B cell (primary cell): ENCODE measurements at places on chromosomes 7 and 10. TPM values are rescaled to one million over a fixed set of nuclear protein-coding genes. Genes with fewer than 3 reads are reported as not detected.

BTBD16 gene
- not detected in 2 replicates for total RNA-seq

GPR22 gene
- not detected in 2 replicates for total RNA-seq

TRIL gene
- not detected in 2 replicates for total RNA-seq

GSTO2 gene
- 0.89 and 1.4 TPM in 2 replicates for total RNA-seq

GRM3 gene
- total RNA-seq, result not detected in 2 replicates

PANK1 gene
- total RNA-seq, result 1.8 and 2.9 TPM in 2 replicates

UROS gene
- total RNA-seq, result 28.3 and 30.8 TPM in 2 replicates

IKZF1 gene
- total RNA-seq, result 254 and 261 TPM in 2 replicates

SUN3 gene
- not detected in 2 replicates for total RNA-seq

GRCh38 chr10:21511095-21511570 lies 14.3 kb downstream of the SKIDA1 start:
- no peak overlapping the region for H3K4me3 ChIP-seq
- H3K27me3 ChIP-seq, result no peaks in the 10 kb centered on the region
- peaks cover 13% of the 10 kb centered on the region for H3K4me1 ChIP-seq
- H3K27ac ChIP-seq, result no peak overlapping the region
- no peak for DNase-seq

DNA sequence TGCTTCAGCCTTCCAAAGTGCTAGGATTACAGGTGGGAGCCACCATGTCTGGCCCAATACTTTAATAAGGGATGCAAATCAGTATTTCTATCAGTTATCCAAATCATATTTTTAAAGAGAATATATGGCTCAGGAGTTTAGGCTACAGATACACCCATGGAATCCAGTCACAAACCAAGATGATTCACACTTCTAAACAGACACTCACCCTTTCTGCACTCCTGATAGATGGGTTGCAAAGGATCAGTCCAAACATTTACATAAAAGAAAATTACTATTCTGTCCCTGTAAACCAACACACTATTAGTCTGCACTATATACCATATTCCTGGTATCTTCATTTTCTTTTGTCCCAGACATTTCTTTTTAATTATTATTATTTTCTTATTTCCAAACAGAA lies 2.2 kb downstream of the MORN4 start:
- H3K4me3 ChIP-seq, result no peak overlapping the region
- H3K36me3 ChIP-seq, result no peaks in the 10 kb centered on the region
- no peaks in the 10 kb centered on the region for H3K27me3 ChIP-seq
- H3K4me1 ChIP-seq, result no peaks in the 10 kb centered on the region

DNA sequence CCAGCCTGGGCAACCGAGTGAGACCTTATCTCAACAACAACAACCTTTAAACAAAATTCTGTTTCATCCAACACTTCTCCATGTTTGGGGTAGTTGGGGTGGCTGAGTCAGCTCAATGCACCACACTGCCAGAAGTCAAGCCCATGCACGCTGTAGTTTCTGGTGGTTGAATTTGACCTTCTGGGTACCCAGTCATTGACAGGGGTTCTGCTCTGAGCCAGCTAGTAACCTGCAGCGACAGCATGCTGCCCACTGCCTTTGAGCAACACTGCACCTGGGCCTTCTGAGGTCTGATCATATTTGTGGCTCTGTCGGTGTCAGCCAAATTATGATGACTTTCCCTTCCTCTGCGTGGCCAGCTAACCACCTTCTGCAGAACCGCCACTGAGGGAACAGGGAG lies 84.6 kb upstream of the ZNF438 start:
- H3K27ac ChIP-seq, result no peak overlapping the region
- no peaks in the 10 kb centered on the region for H3K4me1 ChIP-seq

GRCh38 chr10:15169555-15170401 lies 1.3 kb upstream of the NMT2 start:
- H3K4me1 ChIP-seq, result peaks cover 24% of the 10 kb centered on the region
- no peak overlapping the region for H3K4me3 ChIP-seq
- no peak overlapping the region for H3K27ac ChIP-seq
- no peak for DNase-seq
- H3K27me3 ChIP-seq, result no peaks in the 10 kb centered on the region
- no peaks in the 10 kb centered on the region for H3K36me3 ChIP-seq

- no peak overlapping the region for H3K4me3 ChIP-seq
- no peak overlapping the region for H3K27ac ChIP-seq
- no peaks in the 10 kb centered on the region for H3K27me3 ChIP-seq
- no peaks in the 10 kb centered on the region for H3K36me3 ChIP-seq
- H3K4me1 ChIP-seq, result no peaks in the 10 kb centered on the region
Measured at GRCh38 chr7:82789883-82790609, 346.5 kb upstream of the CACNA2D1 start.

DNA sequence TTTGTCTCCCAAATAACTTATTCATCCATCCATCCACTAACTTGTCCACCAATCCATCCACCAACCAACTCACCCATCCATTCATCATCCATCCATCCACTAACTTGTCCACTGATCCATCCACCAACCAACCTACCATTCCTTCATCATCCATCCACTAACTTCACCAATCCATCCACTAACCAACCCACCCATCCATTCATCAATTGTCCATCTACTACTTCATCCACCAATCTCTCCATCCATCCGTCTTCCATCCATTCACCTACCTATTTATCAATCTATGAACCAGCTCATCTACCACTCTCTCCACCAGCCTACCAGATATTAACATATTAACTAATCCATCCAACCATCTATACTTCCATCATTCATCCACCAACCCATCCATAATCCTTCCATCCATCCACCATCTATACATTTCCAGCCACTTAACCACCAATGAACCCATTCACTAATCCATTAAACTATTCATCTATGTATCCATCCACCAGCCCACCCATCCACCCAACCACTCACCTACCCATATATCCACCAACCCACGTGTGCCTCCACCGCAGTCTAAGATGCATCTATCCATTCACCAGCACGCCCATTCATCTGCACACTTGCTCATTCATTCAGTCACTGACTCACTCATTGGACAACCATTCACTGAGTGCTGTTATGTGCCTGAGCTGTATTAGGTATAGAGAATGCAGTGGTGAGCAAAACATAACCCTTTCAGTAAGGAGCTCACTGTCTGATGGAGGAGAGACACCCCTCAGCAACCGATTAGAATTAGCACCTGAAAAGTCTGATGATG lies 19.8 kb upstream of the TBL2 start:
- H3K36me3 ChIP-seq, result no peaks in the 10 kb centered on the region
- no peak for DNase-seq
- no peak overlapping the region for H3K4me3 ChIP-seq

- no peaks in the 10 kb centered on the region for H3K36me3 ChIP-seq
- H3K27me3 ChIP-seq, result no peaks in the 10 kb centered on the region
- no peak for DNase-seq
- no peaks in the 10 kb centered on the region for H3K4me1 ChIP-seq
- H3K4me3 ChIP-seq, result no peak overlapping the region
Measured at GRCh38 chr10:123706236-123706635, 40.1 kb downstream of the GPR26 start.

- H3K27me3 ChIP-seq, result no peaks in the 10 kb centered on the region
- H3K36me3 ChIP-seq, result no peaks in the 10 kb centered on the region
- no peak overlapping the region for H3K27ac ChIP-seq
Measured at GRCh38 chr7:133007961-133008360, 73.9 kb downstream of the CHCHD3 start.

DNA sequence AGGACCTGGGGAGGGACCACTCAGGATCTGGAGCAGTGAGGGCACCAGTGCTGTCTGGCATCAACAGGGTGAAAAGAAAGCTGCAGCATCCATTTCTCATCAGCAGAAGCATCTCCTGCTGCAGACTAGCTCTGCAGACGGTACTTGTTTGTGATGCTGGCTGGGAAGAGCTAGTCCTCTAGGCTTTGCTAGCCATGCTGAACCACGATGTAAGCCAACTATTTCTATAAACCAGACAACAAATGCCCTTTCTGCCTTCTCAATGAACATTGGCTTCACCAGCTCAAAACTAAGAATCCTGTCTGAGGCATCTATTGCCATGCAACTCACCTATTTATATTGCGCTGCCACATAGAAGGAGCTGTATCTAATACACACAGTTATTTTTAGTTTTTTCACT lies 65.6 kb downstream of the CTTNBP2 start:
- H3K4me3 ChIP-seq, result no peak overlapping the region
- H3K27me3 ChIP-seq, result no peaks in the 10 kb centered on the region
- H3K27ac ChIP-seq, result no peak overlapping the region
- no peak for DNase-seq
- H3K4me1 ChIP-seq, result no peaks in the 10 kb centered on the region

- no peaks in the 10 kb centered on the region for H3K36me3 ChIP-seq
- H3K4me3 ChIP-seq, result peak overlapping the region; percentile 60
- peak; percentile 68 for DNase-seq
- peaks cover 7% of the 10 kb centered on the region for H3K4me1 ChIP-seq
Measured at GRCh38 chr10:43202224-43202656, 64.0 kb downstream of the CSGALNACT2 start.

GRCh38 chr10:2284071-2284470 lies 546.7 kb upstream of the ADARB2 start:
- H3K4me1 ChIP-seq, result no peaks in the 10 kb centered on the region
- no peak overlapping the region for H3K4me3 ChIP-seq
- no peaks in the 10 kb centered on the region for H3K36me3 ChIP-seq
- no peak for DNase-seq
- H3K27ac ChIP-seq, result no peak overlapping the region

DNA sequence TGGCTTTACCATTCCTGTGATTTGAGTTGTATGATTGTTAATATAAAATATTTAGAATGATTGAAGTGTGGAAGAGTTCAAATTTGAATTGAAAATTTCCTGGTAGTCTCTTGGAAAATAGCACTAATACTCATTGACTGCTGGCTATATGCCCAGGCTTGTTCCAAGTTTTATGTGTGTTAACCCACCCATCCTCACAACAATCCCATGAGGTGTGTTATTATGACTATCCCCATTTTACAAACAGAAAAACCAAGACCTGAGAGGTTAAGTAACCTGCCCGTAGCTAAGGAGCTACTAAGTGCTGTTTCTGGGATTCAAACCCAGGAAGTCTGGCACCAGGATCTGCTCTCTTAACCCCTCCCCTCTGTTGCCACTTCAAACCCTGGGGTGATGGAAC lies 213.9 kb downstream of the CREB5 start:
- no peak overlapping the region for H3K4me3 ChIP-seq
- DNase-seq, result peak; percentile 8

- H3K36me3 ChIP-seq, result no peaks in the 10 kb centered on the region
- no peaks in the 10 kb centered on the region for H3K27me3 ChIP-seq
- no peak overlapping the region for H3K27ac ChIP-seq
- H3K4me3 ChIP-seq, result no peak overlapping the region
Measured at GRCh38 chr7:16344927-16345326, 76.4 kb downstream of the CRPPA start.

GRCh38 chr7:143085109-143085508 lies 33.0 kb downstream of the OR6V1 start:
- H3K4me3 ChIP-seq, result no peak overlapping the region
- H3K4me1 ChIP-seq, result peaks cover 40% of the 10 kb centered on the region
- H3K27me3 ChIP-seq, result no peaks in the 10 kb centered on the region
- H3K36me3 ChIP-seq, result no peaks in the 10 kb centered on the region
- peak overlapping the region; percentile 84 for H3K27ac ChIP-seq

DNA sequence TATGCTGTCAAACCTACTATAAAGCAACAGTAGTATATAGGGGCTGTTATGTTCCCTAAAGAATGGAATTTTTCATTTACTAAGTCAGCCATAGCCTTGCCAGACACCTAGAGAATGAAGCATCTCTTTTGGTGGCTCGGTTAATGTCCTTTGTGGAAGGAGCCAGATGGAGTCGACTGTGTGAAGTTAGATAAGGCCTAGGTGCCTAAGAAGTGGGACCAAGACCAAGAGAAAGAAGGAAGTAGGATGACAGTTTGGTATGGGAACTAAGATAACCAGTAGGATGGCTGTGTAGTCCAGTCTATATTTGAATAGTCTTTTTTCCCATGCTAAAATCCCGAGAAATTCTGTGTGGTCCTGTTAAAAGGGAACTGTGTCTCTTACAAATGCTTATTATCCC lies 62.2 kb downstream of the REEP3 start:
- no peak overlapping the region for H3K4me3 ChIP-seq
- no peak overlapping the region for H3K27ac ChIP-seq
- no peaks in the 10 kb centered on the region for H3K36me3 ChIP-seq
- no peaks in the 10 kb centered on the region for H3K27me3 ChIP-seq

DNA sequence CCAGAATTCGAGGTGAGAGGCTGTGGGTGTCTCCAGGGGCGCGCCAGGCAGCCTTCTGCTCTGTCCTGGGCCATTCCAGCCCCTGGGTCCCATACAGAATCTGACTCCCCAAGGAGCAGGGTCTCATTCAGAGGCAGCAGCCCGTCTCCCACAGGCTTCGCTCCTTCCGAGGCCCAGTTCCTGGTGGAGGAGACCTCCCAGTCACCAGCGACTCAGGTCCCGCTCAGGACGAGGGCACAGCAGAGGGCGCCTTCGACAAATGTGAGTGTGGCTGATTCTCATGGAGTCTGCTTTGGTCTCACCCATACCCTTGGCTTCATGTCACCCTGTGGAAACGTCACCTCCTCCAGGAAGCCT lies 81.8 kb upstream of the GPR26 start:
- no peaks in the 10 kb centered on the region for H3K4me1 ChIP-seq
- H3K4me3 ChIP-seq, result no peak overlapping the region
- no peak for DNase-seq

DNA sequence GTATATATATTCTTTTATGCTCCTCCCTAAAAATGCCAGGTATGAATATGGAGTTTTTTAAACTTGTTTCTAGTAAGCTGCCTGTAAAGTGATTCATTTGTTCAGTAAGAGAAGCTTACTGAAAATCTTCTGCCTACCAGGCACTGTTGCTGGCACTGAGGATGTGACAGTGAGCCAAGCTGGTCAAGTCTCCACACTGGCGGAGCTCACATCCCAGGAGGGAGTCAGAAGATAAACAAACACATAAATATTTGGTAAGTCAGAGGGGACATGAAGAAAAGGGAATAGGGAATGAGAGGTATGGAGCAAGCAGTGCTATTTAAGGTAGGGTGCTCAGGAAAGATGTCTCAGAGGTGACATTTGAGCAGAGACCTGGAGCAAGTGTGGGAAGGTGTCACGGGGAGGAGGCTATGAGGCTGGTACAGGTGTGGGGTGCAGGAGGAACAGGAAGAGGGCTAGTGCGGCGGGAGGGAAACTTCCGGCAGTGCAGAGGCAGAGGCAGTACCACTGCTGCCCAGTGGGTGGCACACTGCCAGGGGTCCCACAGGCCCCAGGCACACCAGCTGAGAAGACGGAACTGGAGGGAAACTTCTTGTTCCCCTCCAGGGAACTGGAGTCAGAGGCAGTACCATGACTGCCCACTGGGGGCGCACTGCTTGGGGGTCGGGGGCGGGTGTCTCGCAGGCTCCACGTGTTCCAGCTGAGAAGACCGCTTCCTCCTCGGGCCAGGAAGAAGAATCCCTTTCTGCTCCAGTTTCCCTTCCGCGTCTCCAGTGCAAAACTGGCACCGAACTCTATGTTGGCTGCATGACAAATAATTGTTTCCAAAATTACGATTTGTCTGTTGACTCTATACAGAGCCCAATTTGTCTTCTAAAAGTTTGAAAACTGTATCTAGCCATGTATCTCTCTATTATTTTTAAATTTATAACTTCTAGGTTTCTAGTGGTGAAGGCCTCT lies 161.0 kb downstream of the TEX36 start:
- H3K27me3 ChIP-seq, result no peaks in the 10 kb centered on the region
- peak; percentile 5 for DNase-seq
- H3K4me1 ChIP-seq, result no peaks in the 10 kb centered on the region
- no peaks in the 10 kb centered on the region for H3K36me3 ChIP-seq
- no peak overlapping the region for H3K27ac ChIP-seq

GRCh38 chr10:113922787-113923570 lies 68.5 kb downstream of the NHLRC2 start:
- peaks cover 4% of the 10 kb centered on the region for H3K27me3 ChIP-seq
- no peaks in the 10 kb centered on the region for H3K36me3 ChIP-seq
- peak; percentile 7 for DNase-seq
- no peak overlapping the region for H3K4me3 ChIP-seq
